Dermis lymphatic vessel endothelial cell (primary cell): ENCODE measurements at places on chromosomes 1 and 21. TPM values are rescaled to one million over a fixed set of nuclear protein-coding genes. Genes with fewer than 3 reads are reported as not detected.

Gene NCF2
- total RNA-seq, result under 0.01 TPM in 1 of 2 replicates, not detected in the other

Gene NR1I3
- total RNA-seq, result not detected in 2 replicates

Gene DCST1
- not detected in 2 replicates for total RNA-seq

Gene VWA1
- 4.2 and 13.1 TPM in 2 replicates for total RNA-seq

Gene IFNGR2
- total RNA-seq, result 44.1 and 47.6 TPM in 2 replicates

Gene NKAIN1
- 0.11 and 0.17 TPM in 2 replicates for total RNA-seq

Gene CELA3A
- not detected in 2 replicates for total RNA-seq

Gene PYCR2
- total RNA-seq, result 21.9 and 25.1 TPM in 2 replicates

Gene DEPDC1
- 2.2 and 3.2 TPM in 2 replicates for total RNA-seq

Gene SAMSN1
- total RNA-seq, result 0.09 TPM in 1 of 2 replicates, not detected in the other

Gene THEMIS2
- 34.7 and 39.4 TPM in 2 replicates for total RNA-seq

Gene S100A7A
- not detected in 2 replicates for total RNA-seq

Gene NBPF20
- 2.1 and 2.9 TPM in 2 replicates for total RNA-seq

Gene RBBP4
- 180 and 207 TPM in 2 replicates for total RNA-seq

Gene KRTAP21-3
- not detected in 2 replicates for total RNA-seq

Gene SLAMF9
- total RNA-seq, result not detected in 2 replicates

Gene B4GALT2
- 35.9 and 39.6 TPM in 2 replicates for total RNA-seq

Gene POMGNT1
- 27.6 and 30.2 TPM in 2 replicates for total RNA-seq

Gene RORC
- not detected in 2 replicates for total RNA-seq

Gene PDPN
- 48.9 and 62.9 TPM in 2 replicates for total RNA-seq

Gene IFNLR1
- not detected in 2 replicates for total RNA-seq

Gene TMEM52
- total RNA-seq, result not detected in 2 replicates

Gene DAB1
- total RNA-seq, result 0.09 TPM in 1 of 2 replicates, not detected in the other

Gene FCER1G
- total RNA-seq, result 0.17 TPM in 1 of 2 replicates, not detected in the other

Gene C1QTNF12
- total RNA-seq, result 0.09 and 0.22 TPM in 2 replicates

Gene LCE1A
- total RNA-seq, result not detected in 2 replicates

Gene SAMD13
- 0.43 and 1.0 TPM in 2 replicates for total RNA-seq

Gene ADORA1
- not detected in 2 replicates for total RNA-seq

Gene TMEM200B
- 0.26 and 0.33 TPM in 2 replicates for total RNA-seq

Gene ZNF695
- 1.1 and 1.5 TPM in 2 replicates for total RNA-seq

Gene LCE3E
- total RNA-seq, result not detected in 2 replicates

Gene KRTAP21-2
- not detected in 2 replicates for total RNA-seq
